Neural cell (in vitro differentiated cells): ENCODE measurements at places on chromosomes 4 and X. TPM values are rescaled to one million over a fixed set of nuclear protein-coding genes. Genes with fewer than 3 reads are reported as not detected.

Gene MID1IP1
- polyA plus RNA-seq: 8.2 and 11.1 TPM in 2 replicates

Gene TIMM8A
- polyA plus RNA-seq: 3.1 and 7.2 TPM in 2 replicates

Gene ZNF157
- polyA plus RNA-seq: 3.5 and 3.8 TPM in 2 replicates

Gene FOXR2
- polyA plus RNA-seq: not detected in 2 replicates

Gene CPZ
- polyA plus RNA-seq: not detected in 2 replicates

Gene GAGE2A
- not detected in 2 replicates for polyA plus RNA-seq

Gene TRAM1L1
- polyA plus RNA-seq: 17.0 and 18.2 TPM in 2 replicates

Gene SLC4A4
- 9.2 and 10.2 TPM in 2 replicates for polyA plus RNA-seq

Gene GPC3
- polyA plus RNA-seq: 1.4 and 2.1 TPM in 2 replicates

Gene SORBS2
- polyA plus RNA-seq: 46.0 and 56.1 TPM in 2 replicates

Gene FMR1NB
- polyA plus RNA-seq: not detected in 2 replicates

Gene HSFX3
- polyA plus RNA-seq: not detected in 2 replicates

Gene MAN2B2
- 5.2 and 7.5 TPM in 2 replicates for polyA plus RNA-seq

Gene TMSB15C
- polyA plus RNA-seq: 38.0 and 53.2 TPM in 2 replicates

Gene ADGRG2
- polyA plus RNA-seq: 0.05 and 0.22 TPM in 2 replicates

Gene VAMP7
- polyA plus RNA-seq: 43.4 and 46.0 TPM in 2 replicates

Gene OCIAD2
- polyA plus RNA-seq: 67.2 and 69.7 TPM in 2 replicates

Gene GLOD5
- polyA plus RNA-seq: not detected in 2 replicates
